CD4-positive, alpha-beta T cell treated with Interleukin-17A for 4 hours (primary cell): ENCODE measurements at places on chromosomes 5 and 9.

GRCh38 chr9:6562201-6562600, 83.3 kb downstream of the GLDC start:
- no peak for DNase-seq

DNA sequence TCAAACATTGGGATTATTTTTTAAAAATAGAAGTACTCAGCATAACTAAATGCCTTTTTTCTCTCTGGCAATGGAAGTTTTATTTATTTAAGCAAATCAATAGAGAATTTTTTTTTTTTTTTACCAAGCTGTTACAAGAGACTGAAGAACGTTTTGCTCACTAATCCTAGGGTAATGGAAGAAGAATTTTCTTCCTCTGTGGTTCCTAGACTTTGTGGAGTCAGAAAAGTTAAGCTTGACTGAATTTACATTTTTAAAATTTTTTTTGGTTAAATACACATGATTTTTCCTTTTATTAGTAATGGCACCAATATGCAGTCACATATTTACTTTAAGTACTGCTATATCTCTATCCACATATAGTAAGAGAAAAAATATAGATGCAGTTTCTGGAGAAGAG, 189.8 kb downstream of the PCSK1 start:
- no peak for DNase-seq

GRCh38 chr5:146203872-146204192, 427 bp downstream of the RBM27 start:
- DNase-seq = no peak

- DNase-seq = no peak
Observed at GRCh38 chr9:77833561-77834429, 185.7 kb upstream of the GNA14 start.

DNA sequence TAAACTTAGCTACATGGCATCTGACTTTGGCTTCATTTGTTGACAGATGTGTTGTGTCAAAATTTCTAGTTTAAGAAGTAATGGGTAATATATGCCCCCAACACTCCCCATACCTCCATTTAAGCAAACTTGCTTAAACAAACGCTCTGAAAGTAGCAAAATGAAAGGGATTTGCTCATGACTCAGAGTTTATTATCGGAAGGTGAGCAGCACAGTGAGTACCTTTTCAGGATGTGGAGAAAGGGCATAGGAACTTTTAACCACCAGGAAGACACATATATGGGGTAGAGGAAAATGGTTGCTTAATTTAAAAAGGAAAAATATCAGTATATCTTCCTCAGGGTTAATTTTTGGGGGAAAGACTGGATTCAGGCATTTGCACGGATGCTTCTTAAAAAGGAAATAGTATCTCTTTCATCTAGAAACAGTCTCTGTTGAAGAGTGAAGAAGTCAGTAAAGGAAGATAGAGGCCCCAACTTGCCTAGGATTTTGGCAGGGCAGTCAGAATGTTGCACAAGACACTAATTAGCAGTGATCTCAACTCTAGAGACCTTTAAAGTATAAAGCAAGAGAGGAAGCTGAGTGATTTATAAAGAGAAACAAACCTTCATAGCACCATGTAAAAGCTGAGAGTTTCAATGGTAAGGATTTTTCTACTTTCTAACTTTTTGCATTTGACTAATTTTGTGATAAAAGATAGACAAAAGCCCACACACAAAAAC, 155.1 kb downstream of the TRIO start:
- no peak for DNase-seq

DNA sequence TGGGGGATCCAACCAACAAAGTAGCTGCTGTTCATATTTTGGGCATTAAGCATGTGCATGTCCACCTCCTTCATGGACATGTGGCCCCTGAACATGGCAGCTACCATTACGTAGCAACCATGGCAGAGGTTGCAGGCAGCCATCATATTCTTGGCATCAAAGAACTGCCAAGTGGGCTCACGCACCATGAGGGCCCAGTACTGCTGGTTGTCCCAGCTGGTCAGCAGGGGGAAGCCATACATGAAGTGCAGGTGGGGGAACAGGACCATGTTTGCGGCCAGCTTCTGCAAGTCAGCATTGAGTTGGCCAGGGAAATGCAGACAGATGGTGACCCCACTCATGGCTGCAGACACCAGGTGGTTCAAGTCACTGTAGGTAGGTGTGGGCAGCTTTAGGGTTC, 9.5 kb downstream of the MTAP start:
- no peak for DNase-seq

DNA sequence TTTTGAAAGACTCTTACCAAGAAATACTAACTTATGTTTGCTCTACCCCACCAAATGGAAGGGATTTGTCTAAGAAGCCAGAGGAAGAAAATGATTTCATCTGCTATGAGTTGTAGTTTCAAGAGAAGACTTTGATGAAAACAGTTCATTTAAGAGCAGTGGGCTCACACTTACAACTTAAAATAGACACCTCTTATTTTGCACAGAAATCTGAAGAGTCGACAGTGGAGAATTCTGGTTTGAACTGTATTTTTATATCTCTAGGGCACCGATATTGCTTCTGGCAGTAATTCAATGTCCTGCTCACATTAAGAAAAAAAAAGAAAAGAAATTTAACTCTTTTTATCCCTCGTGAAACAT, 1.9 kb upstream of the DAB2 start:
- no peak for DNase-seq

- no peak for DNase-seq
Observed at GRCh38 chr5:110075656-110076055, 385.9 kb downstream of the MAN2A1 start.

DNA sequence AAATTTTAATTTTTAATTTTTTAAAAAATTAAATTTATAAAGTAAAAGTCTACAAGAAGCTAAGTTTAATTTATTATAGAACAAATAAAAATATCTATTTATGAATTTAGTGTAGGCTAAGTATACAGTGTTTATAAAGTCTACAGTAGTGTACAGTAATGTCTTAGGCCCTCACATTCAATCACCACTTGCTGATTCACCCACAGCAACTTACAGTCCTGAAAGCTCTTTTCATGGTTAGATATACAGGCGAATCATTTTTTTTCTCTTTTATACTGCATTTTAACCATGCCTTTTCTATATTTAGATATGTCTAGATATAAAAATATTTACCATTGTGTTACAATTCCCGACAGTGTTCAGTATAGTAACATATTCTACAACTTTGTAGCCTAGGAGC, 55.9 kb downstream of the PCSK1 start:
- no peak for DNase-seq

GRCh38 chr5:176405656-176406435, 10.5 kb downstream of the CLTB start:
- DNase-seq = no peak
